Hypothalamus (tissue), 51 donors: ENCODE measurements at places on chromosomes 11 and 22.

- DNase-seq = no peak
Observed at GRCh38 chr11:18261721-18262120, 4.3 kb upstream of the SAA1 start.

DNA sequence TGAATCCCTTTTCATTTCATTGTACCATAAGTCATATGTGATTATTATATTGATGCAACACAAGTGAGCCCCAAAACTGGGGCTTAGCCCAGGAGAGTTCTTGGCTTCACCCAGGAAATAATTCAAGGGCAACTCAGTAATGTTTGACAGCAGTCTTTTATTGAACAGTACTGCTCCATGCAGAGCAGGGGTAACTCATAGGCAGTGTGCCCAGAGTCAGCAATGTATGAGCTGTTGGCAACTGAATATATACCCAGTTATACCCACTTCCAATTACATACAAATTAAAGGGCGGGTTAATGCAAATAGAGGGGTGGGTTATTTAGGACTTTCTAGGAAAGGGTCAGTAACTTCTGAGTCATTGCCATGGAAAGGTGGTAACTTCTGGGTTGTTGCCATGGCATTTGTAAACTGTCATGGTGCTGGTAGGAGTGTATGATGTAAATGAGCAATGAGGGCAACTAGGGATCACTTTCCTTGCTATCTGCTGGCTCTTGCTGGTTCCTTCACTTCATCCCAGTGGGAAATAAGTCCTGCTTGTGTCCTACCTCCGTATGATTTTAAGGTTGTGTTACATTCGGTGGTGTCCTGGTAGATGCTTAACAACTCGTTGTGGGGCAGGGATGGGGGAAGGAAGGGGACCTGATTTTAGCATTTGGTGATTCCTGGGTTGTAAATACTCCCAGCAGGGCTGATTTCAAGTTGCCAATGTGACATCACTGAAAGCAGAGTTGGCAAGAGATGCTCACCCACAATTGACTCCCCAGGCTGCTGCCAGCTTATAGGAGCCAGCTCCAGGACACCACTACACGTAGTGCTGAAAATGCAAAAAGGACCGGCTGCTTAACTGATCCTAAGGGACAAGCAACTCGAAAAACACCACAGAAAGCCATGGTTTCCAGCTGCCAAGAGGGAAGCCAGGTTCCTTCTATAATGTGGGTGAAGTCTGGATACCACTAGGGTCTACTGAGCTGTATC is 70.1 kb downstream of the SYT9 start:
- no peak for DNase-seq

- DNase-seq = no peak
Observed at GRCh38 chr22:49717322-49717919, 110.3 kb downstream of the BRD1 start.

- no peak for DNase-seq
Observed at GRCh38 chr22:35478633-35479107, 62.0 kb upstream of the RASD2 start.

- peak; percentile 21 for DNase-seq
Observed at GRCh38 chr22:27107824-27108223, 450.4 kb downstream of the MIAT start.

DNA sequence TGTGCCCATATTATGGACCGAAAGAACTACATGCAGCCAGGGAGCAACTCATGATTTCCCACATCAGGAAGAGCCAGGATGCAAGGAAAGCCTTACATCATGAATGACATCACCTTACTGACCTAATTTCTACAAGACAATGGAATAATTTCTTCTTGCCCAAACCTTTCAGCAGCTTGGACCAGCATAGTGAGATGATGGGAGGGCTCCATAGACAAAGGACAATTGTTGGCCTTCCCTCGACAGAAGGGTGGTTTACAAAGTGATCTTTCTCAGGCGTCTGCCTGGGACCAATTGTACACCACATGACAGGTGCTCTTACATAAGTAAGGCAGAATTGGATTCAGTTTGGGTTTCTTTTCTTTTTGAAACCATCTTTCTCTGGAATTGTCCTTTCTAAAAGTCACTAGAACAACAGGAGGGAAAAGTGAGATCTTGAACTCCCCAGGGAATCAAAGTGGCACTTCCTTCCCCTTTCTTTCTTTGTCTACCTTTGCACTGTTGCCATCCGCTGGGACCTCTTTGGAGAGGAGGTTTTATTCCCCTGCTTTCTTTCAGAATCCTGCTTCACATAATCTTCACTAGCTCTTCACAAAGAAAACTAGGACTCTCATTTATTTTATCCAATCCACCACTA is 51.7 kb upstream of the PAK1 start:
- DNase-seq = peak; percentile 14

DNA sequence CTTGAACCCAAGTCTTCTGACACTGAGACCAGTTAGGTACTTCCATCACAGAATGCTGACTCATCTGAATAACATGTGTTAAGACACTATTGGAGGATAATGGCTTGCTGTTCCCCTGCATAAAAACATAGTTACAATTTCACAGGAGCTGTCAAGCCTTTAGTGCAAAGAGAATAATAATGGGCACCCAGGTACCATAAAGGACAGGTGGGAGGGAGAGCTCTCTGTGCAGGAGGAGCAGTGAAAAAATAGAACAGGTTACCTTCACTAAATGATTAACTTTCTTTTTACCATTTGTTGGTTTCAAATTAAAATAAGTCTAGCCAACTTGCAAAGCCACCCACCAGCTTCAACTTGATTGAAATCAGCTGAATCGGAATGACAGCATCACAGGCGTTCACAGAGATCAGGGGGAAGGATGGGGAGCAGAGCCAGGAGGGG is 173.2 kb downstream of the DSCAML1 start:
- no peak for DNase-seq

GRCh38 chr22:20013382-20013871 is 3.2 kb downstream of the ARVCF start:
- peak; percentile 49 for DNase-seq

- DNase-seq = no peak
Observed at GRCh38 chr22:33562501-33562900, 357.8 kb downstream of the LARGE1 start.

DNA sequence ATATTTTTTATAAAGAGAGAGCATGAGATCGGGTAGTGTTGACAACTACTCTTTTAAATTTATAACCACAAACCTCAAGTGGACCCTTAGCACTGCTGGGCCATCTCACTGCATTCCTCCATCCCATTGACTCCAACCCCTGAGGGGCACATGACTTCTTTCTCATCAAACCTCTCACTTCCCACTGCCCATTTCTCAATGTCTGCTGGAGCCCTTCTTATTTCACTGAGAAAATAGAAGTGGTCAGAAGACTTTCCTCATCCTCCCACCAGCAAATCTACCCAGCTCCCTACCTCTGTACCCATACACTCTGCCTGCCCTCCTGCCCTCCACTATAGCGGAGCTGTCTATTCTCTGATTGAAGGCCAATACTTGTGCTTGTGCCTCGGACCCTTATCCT is 370.6 kb upstream of the MPPED2 start:
- no peak for DNase-seq

DNA sequence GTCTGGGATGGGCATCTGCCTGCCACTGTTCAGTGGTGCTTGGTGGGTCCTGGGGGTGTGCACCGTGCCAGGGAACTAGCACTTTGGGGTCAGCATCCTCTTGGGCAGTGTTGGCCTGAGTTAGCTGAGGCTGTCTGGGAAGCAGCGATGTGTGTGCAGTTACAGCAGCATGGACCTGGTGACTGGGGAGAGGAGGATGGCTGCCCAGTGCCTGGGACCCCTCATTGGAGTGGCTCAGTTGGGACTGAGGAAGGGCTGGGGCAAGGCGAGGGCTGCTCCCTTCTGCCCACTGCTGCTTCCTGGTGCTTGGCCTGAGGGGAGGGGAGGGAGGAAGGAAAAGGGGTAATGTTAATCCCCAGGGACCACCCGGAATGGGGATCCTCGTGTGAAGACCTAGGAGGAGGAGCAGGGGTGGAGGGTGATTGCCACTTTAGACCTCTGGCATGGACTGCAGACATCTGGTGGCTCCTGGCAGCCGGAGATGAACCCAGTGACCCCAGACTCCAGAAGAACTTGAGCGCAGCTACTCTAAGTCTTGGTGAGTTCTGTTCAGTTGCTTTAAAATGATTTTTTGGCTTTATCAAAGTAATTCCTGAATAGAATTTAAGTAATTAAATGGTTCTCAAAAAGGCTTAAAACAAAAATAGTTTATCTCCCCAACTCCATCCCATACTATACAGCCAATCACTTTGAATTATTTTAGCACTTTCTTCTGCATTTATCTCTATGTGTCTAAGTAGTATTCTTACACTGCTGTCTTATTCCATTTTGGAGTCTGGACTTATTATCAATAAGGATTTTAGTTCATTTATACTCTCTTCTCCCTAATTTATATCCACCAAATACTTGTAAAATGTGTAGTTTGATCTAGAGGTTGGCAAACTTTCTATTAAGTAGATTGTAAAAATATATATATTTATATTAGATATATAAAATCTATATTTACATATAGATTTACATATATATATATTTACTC is 15.4 kb upstream of the TMEM191C start:
- no peak for DNase-seq

DNA sequence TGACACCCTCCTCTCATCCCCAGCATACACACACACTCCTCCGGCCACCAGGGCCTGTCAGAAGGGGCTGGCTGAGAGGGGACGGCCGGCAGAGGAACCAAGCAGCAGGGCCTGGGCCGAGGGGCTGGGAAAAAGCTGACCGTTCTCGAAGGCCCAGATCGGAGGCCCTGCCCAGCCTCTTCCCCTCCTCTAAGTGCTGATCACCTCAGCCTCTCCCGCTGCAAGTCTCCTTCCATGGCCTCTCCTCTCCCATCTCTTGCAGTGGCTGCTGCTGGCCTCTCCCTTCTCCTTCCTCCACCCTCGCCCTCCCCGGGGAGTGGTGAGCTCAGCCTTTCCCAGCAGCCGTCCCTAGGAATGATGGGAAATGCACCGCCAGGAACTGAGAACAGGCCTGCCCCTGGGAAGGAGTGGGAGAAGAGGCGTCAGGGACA is 39.6 kb downstream of the ARRB1 start:
- no peak for DNase-seq

DNA sequence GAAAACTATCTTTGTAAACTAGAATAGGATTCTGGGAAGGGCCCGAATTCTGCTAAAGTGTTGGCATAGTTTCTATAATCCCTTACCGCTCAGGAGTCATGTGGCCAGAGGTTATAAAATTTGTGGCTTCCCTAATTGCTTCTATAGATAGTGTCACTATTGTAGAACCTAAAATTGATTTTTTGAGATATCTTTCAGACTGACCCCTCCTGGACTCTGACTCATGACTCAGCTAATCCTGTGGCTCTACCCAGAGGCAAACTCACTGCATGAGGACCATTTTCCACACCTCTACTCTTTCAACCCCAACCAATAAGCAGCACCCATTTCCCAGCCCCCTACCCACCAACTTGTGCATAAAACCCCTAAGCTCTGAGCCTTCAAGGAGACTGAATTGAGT is 61.8 kb upstream of the PRSS23 start:
- no peak for DNase-seq

- no peak for DNase-seq
Observed at GRCh38 chr11:58070585-58070984, 39.8 kb downstream of the OR6Q1 start.

- DNase-seq = no peak
Observed at GRCh38 chr22:26892166-26893041, 235.0 kb downstream of the MIAT start.

DNA sequence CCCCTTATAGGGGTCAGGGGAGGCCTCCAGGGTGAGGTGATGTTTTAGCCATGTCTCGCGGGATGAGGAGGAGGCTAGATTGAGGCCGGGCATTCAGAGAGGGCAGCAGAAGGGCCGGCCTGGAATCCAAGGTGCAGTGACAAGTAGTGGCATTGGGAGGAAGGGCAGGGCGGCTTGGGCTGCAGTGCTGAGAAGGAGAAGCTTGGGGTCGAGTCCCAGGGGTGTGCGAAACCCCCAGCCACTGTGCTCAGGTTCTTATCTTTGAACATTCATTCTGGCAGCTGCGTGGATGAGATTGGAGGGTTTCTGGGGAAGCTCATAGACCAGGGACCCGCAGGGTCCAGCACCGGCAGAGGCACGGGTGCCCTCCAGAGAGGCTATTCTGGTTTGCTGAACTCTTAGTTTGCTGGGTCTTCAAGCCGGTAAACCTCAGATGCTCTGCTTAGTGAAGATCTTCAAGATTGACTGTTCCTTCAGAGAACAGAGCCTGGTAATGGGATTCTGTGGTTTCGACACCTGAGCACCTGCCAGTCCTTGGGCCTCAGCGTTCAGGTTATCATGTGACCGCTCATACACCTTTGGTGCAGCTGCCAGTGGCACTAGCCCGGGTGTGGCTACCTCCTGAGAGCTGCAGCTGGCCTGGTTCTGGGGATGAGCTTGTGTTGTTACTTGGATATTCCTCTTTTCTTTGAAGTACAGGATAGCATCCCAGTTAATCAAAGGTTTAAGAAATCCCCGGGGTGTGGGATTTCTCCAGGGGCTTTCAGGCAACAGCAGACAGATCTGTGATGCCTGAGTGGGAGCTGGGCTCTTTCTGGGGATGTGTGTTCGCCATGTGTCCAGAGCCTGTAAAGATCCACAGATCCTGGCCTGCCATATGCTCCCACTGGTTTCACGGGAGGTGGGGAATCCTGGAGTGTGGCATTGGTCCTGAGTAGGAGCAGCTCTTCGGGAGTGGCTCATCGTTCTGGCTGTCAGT is 152.8 kb downstream of the TBC1D22A start:
- no peak for DNase-seq

GRCh38 chr11:19050281-19050680 is 10.2 kb downstream of the MRGPRX2 start:
- DNase-seq = no peak

DNA sequence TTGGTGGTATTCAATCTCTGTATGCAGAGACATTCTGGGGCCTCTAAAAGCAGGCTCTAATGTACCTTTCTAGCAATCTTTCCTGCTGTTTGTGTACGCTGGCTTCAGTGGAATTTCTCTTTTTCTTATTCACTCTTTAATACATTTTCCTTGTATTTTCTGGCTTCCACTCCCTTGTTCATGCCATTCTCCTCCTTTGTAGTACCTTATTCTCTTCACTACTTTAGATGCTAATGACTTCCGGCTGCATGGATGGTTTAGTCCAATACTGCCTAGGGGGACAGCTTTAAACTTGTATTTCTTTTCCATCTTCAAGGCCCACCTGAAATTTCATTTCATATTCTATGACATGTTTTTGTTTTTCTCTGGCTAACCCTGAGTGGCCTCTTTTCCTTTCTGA is 40.2 kb downstream of the DDX10 start:
- no peak for DNase-seq

DNA sequence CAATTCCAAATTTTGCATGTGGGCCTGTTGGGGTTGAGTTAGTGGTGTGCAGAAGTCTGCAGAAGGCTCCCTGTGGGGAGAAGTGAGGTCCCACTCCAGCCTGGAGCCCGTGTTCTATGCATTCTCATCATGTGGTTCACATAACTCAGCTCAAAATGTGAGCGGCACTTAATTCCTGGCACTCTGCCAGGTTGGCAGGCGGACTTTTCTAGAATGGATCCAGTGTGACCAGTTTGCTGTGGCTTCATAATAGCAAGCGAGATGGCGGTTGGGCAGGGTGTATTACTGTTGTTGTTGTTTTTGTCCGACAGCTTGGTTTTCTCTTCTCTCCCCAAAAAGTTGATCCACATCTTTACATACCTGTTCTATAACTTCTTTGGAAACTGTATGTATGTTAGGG is 146.8 kb upstream of the TTC12 start:
- DNase-seq = no peak
